H9 (cell line): ENCODE measurements at places on chromosomes 1 and 21.

DNA sequence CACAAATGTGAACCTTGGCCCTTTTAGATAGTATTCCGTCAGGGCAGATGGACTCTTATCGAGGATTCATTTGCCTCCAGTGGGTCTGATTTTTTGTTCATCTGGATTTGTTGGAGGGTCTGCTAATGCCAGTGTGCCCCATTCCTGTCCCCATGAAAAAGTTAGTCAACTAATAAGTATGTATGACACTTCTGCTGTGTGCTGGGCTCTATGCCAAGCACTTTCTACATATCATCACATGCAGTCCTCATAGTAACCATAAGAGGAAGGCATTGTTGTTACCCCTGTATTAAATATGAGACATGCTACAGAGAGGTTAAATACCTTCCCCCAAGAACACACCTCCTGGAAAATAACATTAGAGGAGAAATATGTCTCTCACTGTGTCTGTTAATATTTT, 46.6 kb upstream of the MAB21L3 start:
- H3K27ac ChIP-seq = no peak overlapping the region
- H3K4me1 ChIP-seq = no peaks in the 10 kb centered on the region
- peaks cover 5% of the 10 kb centered on the region; the same call in 1 of the 2 replicates for H3K36me3 ChIP-seq
- DNase-seq = no peak
- H3K27me3 ChIP-seq = no peaks in the 10 kb centered on the region

GRCh38 chr21:37742115-37742514, 174.1 kb downstream of the KCNJ6 start:
- H3K4me3 ChIP-seq = no peak overlapping the region
- no peak for DNase-seq
- H3K27ac ChIP-seq = no peak overlapping the region

GRCh38 chr1:36175137-36176095, 19.5 kb downstream of the MAP7D1 start:
- H3K27ac ChIP-seq = no peak overlapping the region
- no peak overlapping the region for H3K4me3 ChIP-seq
- H3K4me1 ChIP-seq = peaks cover 5% of the 10 kb centered on the region; the same call in 1 of the 2 replicates
- DNase-seq = peak; percentile 48

DNA sequence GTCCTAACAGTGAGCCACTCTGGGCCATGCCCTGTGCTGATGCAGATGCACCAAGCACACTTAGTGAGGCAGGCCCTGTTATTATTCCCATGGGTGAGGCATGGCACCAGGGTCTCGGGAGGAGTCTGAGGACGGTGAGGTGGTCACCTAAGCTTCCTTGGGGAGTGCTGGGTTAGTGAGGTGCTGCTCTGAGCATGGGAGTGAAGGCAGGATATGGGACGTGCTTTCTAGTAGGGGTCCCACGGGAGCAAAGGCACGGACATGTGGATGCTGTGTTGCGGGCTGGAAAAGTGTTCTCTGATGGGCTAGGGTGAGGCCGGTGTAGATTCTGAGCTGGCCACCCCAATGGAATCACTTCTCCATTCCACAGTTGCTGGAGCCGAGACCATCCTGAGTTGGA, 77.5 kb upstream of the CSF3R start:
- H3K36me3 ChIP-seq = no peaks in the 10 kb centered on the region
- no peak overlapping the region for H3K27ac ChIP-seq
- no peak overlapping the region for H3K4me3 ChIP-seq
- H3K4me1 ChIP-seq = no peaks in the 10 kb centered on the region
- H3K27me3 ChIP-seq = no peaks in the 10 kb centered on the region
- DNase-seq = no peak

DNA sequence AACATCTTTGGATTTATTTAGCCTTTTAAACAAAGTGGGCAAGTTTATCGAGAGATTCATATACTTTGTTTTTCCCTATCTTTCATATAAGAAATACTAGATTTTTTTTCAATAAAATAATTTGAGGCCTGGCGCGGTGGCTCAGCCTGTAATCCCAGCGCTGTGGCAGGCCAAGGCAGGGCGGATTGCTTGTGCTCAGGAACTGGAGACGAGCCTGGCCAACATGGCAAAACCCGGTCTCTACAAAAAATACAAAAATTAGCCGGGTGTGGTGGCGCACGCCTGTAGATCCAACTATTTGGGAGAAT, 1.6 kb upstream of the CDC14A start:
- peaks cover 4% of the 10 kb centered on the region; the same call in 1 of the 2 replicates for H3K4me1 ChIP-seq
- H3K27me3 ChIP-seq = no peaks in the 10 kb centered on the region
- H3K4me3 ChIP-seq = peak overlapping the region; percentile 92

GRCh38 chr1:228118040-228118439, 8.9 kb upstream of the MRPL55 start:
- H3K36me3 ChIP-seq = peaks cover 7% of the 10 kb centered on the region; the same call in 1 of the 2 replicates
- H3K4me1 ChIP-seq = no peaks in the 10 kb centered on the region
- no peak overlapping the region for H3K4me3 ChIP-seq
- H3K27ac ChIP-seq = no peak overlapping the region
- no peaks in the 10 kb centered on the region for H3K27me3 ChIP-seq
- no peak for DNase-seq

DNA sequence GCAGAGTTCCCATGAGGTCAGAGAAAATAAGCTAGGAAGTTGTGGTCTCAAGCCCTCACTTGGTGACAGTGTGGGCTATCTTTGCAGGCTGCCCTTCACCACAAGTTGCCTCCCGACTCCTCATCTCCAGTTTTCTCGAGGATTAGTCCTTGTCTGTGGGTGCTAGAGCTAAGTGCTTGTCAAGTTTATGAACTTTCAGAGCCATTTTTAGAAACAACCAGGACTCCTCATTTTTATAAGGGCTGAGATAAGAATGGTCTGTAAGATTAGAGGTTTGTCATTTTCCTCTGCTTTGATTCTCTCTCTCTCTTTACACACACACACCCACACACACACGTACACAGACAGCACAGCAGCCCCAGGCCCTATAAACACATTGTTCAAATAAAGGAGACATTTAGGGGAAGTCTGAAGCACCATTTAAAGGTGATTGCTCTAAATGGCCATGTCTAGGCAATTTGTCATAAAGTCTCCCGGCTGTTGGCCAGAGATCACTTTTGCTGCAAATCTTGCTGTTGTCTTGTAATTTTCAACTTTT, 127.2 kb downstream of the LACTBL1 start:
- DNase-seq = no peak
- no peaks in the 10 kb centered on the region for H3K36me3 ChIP-seq
- no peaks in the 10 kb centered on the region for H3K4me1 ChIP-seq
- no peak overlapping the region for H3K4me3 ChIP-seq
- no peaks in the 10 kb centered on the region for H3K27me3 ChIP-seq
- H3K27ac ChIP-seq = no peak overlapping the region

- no peaks in the 10 kb centered on the region for H3K4me1 ChIP-seq
- H3K27ac ChIP-seq = no peak overlapping the region
- no peaks in the 10 kb centered on the region for H3K27me3 ChIP-seq
- 0 out of 2 replicates have a peak, but pooled peaks cover 2% of the 10 kb centered on the region for H3K36me3 ChIP-seq
- DNase-seq = no peak
Observed at GRCh38 chr1:56263908-56264307, 315.5 kb downstream of the PLPP3 start.

- no peak overlapping the region for H3K4me3 ChIP-seq
- no peak overlapping the region for H3K27ac ChIP-seq
- no peaks in the 10 kb centered on the region; the same call in 1 of the 2 replicates for H3K36me3 ChIP-seq
- H3K4me1 ChIP-seq = no peaks in the 10 kb centered on the region
- no peak for DNase-seq
Observed at GRCh38 chr1:64192290-64192689, 11.1 kb upstream of the UBE2U start.

DNA sequence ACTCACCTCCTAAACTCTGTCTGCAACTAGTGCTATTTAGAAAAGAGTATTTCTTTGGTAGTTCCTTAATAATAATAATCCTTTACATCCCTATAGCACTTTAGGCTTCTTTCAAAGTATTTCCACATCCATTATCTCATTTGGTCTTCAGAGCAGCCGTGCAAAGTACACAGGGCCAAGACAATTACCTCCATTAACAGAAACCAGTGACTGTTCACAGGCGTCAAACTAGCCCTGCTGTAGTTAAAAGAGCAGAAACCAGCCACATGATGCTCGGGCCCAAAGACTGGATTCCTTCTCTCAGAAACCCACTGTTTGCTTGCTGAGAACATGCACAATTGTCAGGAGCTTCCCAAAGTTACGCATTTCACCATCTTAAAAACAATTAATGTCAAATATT, 396.0 kb upstream of the DAB1 start:
- no peaks in the 10 kb centered on the region for H3K27me3 ChIP-seq
- H3K27ac ChIP-seq = no peak overlapping the region
- H3K4me3 ChIP-seq = no peak overlapping the region
- H3K4me1 ChIP-seq = no peaks in the 10 kb centered on the region
- H3K36me3 ChIP-seq = no peaks in the 10 kb centered on the region
- DNase-seq = no peak

DNA sequence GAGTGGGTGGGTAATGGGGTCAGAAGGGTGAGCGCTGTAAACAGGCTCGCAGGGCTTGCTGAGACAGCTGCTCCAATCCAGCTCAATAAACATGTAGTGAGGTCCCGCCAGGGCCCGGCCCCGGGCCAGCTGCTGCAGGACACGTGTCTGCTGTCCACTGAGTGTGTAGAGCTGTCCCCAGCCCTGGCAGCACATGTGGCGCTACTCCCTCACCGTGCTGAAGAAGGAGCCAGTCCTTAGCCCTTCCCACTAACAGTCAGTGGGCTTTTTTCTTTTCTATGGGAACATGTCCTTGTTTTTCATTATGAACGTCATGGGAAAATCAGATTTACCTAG, 78.9 kb upstream of the C1orf174 start:
- no peaks in the 10 kb centered on the region for H3K27me3 ChIP-seq
- no peaks in the 10 kb centered on the region for H3K4me1 ChIP-seq
- no peaks in the 10 kb centered on the region for H3K36me3 ChIP-seq
- H3K27ac ChIP-seq = no peak overlapping the region

DNA sequence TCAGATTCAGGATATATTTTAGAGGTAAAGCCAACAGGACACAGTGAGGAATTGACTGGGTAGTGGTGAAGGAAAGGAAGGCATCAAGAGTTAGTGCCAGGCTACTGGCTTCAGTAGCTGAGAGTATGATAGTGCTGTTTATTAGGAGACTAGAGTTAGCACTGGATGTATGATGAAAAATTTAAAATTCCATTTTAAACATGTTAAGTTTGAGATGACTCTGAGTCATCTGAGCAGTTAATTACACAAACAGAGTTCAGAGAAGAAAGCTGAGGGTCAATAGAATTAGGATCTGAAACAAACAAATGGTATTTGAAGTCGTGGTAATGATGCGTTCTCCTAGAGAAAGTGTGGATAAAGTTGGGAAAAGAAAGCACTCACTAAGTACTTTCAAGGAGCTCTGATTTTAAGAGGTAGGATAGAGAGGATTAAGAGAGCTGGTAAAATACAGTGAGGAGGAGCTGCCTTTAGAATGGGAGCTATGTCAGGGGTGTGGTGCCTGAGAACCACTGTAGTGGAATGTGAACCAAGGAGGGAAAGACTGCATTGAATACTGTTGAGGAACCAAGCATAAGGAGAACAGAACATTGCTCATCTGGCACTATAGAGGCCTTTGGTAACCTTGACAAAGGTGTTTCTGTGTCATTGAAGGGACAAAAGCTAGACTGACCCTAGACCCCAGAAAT, 21.7 kb upstream of the SHCBP1L start:
- H3K36me3 ChIP-seq = no peaks in the 10 kb centered on the region
- DNase-seq = no peak
- H3K4me3 ChIP-seq = no peak overlapping the region

DNA sequence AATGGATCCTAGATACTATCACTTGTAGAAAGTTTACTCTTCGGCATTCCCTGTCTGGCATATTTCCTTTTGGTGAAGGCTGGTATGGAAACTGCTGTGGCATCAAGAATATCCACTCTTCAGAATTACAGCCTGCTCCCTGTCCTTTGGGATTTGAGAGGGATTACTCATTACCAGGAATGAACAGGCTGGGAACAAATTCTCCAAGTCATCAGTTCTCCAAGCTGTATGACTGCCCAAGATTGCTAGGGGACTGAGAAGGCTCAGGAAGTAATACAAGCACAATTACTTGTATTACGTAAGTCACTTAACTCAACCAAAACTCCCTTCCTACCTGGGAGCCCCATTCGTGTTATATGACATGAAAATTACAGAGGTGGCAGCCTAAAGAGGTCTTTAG, 49.6 kb downstream of the CD58 start:
- no peaks in the 10 kb centered on the region; the same call in 1 of the 2 replicates for H3K27me3 ChIP-seq
- H3K4me3 ChIP-seq = no peak overlapping the region
- no peaks in the 10 kb centered on the region for H3K4me1 ChIP-seq
- no peak for DNase-seq
- H3K36me3 ChIP-seq = no peaks in the 10 kb centered on the region; the same call in 1 of the 2 replicates
- H3K27ac ChIP-seq = no peak overlapping the region

DNA sequence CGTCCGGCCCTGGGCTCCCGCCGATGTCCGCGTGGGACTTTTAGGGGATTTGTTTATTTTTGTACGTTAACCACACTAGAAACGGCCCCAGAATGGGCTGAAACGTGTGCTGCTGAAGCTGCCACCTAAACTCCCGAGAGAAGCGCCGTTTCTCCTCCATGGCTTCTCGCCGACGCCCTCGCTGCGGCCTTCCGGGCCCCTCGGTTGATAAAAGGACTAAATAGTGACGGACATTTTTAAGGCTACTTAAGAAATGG, 678 bp upstream of the PTTG1IP start:
- H3K27me3 ChIP-seq = no peaks in the 10 kb centered on the region; the same call in 1 of the 2 replicates
- DNase-seq = no peak
- peaks cover 6% of the 10 kb centered on the region for H3K4me1 ChIP-seq
- peaks cover 2% of the 10 kb centered on the region; the same call in 2 of the 3 replicates for H3K36me3 ChIP-seq
- H3K4me3 ChIP-seq = peak overlapping the region; percentile 79

DNA sequence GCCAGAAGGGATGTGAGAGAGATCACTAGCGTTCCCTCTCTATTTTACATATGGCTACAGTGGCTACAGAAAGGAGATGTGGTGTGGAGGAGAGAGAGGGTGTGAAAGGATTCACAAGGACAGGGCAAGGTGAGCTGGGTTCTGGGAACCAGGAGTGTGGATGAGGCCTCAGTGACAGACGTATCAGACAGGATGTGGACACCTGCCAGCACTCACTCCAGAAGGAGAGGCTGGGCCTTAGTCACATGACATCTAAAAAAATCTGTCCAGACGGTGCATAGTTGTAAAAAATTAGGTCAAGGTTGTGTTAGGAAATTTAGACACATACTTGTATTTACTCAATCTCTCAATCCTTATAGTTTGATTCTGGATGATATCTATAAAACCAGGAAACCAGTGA, 10.6 kb downstream of the TRIM67 start:
- H3K36me3 ChIP-seq = no peaks in the 10 kb centered on the region
- DNase-seq = no peak
- no peaks in the 10 kb centered on the region for H3K4me1 ChIP-seq
- no peak overlapping the region for H3K4me3 ChIP-seq
- H3K27me3 ChIP-seq = peaks cover 2% of the 10 kb centered on the region; the same call in 1 of the 2 replicates
